ENCODE measurements at places on chromosomes 5 and 9.

DNA sequence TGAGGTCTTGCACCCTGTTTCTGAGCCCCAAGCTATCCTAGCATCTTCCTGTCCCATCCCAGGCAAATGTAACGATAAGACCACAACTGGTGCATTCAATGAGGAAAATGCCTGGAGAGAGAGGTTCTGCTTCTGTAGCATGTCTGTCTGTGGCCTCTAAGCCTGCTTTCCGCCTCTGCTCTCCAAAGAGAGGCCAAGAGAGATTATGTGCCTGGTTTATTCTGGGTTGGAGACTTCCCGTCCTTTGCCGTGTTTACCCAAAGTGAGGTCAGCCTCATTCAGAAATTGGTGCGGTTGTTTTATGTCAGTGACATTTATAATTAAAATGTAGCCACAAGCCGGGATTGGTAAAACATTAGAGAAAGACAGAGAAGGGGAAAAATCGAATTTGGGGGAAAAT lies 77.8 kb downstream of the FGF1 start:
- DNase-seq, result no peak

DNA sequence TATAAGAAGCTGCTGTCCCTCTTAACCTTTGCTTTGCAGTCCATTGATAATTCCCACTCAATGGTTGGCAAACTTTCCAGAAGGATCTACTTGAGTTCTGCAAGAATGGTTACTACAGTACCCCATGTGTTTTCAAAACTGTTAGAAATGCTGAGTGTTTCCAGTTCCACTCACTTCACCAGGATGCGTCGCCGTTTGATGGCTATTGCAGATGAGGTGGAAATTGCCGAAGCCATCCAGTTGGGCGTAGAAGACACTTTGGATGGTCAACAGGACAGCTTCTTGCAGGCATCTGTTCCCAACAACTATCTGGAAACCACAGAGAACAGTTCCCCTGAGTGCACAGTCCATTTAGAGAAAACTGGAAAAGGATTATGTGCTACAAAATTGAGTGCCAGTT lies 27.8 kb upstream of the SETD9 start:
- no peak for DNase-seq

- peak; percentile 42 for DNase-seq
Observed at GRCh38 chr9:116163293-116164055, 9.9 kb downstream of the PAPPA start.

DNA sequence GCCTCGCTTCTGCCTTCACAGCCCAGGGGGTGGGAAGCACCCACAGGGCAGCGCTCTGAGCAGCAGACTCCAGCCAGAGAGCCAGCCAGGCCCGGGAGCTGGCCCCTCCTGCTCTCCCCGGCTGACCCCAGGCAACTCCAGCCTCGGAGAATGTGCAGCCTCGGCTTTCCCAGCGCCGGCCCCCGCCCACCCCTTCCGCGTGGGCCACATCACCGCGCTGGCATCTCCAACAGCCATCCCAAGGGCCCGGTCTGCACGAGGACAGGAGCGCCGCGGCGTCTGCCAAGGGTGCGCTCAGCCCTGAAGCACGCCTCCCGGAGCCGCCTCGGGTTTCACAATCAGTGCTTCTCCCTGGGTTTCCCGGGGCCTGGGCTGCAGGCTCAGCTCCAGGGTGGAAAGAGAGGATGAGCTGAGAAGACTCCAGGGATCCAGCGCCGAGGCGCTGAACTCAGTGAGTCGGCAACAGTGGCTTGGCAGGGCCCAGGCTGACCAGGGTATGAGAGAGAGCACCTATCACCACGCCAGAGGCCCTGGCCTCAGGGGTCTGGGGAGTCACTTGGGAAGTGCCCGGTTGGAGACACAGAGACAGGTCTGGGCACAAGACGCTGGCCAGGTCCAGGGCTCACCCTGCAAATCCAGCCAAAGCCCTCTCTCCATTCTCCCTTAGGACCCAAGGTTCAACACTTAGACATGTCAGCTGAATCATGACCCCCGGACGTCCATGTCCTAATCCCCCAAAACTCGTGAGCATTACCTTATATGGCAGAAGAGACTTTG lies 79.6 kb downstream of the ADAMTS2 start:
- DNase-seq, result no peak

DNA sequence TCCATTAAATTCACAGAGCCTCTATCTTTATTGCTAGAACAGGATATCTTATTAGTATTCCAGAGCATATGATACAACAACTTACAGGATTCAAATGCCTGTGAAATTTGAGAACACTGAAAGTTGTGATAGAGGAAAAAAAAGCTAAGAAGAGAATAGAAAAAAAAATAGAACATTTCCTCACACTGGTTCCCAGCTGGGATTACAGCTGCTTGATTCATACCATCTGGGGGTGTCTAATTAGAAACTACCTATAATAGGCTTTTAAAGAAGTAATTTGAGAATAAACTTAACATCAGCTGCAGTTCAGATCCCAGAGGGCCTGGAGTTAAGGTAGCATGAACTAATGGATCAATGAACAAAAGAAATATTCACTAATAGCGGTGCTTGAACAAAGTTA lies 922.0 kb downstream of the CDH12 start:
- DNase-seq, result no peak

DNA sequence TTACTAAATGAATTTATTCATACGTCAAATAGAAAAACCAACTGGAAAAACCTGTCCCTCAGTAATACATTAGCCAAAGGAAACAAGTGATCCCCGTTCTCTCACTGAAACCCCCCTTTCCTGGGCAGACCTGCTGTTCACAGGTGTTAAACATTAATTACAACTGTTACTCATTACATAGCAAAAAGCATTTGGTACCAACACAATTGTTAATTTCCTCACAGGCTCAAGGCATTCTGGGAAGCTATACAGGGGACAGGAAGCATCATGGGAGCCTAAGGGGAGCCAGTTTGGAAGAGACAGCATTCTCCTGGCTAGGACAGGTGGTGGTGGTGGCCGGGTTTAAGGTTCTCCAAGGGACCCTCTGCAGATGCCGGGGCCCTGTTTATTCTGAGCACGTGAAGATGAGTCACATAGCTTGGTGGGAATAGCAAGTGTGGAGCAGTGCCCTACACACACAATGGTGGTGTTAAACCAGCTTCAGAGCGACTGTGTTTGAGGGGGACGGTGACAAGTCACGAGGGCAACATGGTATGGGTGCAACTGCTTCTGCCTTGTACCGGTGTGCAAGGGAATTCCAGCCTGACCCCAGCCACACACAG lies 62.6 kb upstream of the SLC25A51 start:
- no peak for DNase-seq

DNA sequence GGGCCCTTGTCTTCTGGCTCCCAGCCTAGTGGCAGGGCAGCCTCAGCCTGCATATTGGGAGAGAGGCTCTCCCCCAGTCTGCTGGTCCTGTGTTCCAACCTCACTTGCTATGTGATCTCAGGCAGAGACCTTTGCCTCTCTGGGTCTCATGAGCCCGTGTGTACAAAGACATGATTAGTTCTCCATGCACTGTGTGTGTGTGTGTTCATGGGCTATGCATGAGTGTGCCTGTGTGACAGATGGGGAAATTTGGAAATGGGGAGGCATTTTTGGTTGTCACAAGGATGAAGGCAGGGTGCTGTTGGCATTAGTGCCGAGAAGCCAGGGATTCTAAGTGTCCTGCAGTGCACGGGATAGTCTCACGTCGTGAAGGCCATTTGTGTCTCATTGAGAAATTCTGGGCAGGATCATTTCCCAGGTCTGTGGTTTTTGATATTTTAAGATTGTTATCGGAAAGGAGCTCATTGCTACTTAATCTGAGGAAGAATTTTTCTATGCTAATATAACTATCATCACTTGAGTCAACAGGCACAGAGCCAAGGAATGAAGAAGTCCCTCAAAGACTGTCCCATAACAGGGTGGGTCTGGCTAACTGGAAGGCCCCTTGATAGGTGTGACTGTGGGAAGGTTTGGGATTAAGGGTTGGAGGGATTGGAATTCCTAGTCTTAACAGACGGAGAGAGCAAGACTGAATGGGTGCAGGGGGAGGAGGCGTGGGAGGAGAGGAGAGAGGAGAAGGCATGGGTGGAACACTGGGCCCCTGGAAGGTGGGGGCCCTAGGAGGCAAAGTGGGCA lies 168.5 kb downstream of the RGS3 start:
- DNase-seq, result no peak

DNA sequence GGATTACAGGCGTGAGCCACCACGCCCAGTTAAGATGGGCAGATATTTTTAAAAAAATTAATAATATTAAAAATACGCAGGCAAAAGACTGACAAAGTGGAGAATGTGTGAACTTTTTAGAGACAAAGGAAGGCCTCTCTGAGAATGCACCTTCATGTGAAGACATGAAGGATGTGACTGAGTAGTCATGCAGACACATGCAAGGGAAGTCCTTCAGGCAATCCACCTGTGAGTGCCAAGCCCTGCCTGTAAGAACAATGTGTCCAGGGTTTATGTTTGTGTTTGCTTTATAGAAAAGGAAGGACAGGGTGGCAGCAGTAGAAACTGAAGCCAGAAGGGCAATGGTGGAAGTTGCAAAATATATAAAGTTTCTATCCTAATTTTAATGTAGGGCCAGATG lies 169.2 kb downstream of the EDIL3 start:
- DNase-seq, result no peak

- no peak for DNase-seq
Observed at GRCh38 chr9:101453776-101454570, 18.4 kb upstream of the ALDOB start.

- no peak for DNase-seq
Observed at GRCh38 chr5:102077920-102078319, 218.2 kb downstream of the SLCO4C1 start.

- DNase-seq, result no peak
Observed at GRCh38 chr5:124743602-124744169, 2.8 kb downstream of the ZNF608 start.

DNA sequence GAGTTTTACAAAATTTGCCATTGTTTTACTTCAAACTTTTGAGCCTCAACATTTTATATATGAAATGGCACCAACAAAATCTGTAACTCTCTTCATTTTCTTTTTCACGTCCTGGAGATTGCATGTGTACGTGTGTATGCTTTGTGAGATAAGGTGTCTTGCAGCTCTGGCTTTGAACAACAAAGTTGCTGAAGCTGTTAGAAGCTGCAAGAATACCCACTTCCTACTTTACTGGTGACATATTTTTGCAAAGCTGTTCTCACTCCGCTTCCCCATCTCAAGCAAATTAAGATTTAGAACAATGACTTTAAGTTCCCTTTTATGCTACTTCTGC lies 41.8 kb downstream of the FYB1 start:
- DNase-seq, result peak; percentile 87

- no peak for DNase-seq
Observed at GRCh38 chr5:54514841-54515432, 2.6 kb upstream of the SNX18 start.

GRCh38 chr9:33051144-33051543 lies 25.3 kb downstream of the SMU1 start:
- DNase-seq, result no peak

- no peak for DNase-seq
Observed at GRCh38 chr5:77744116-77744515, 32.0 kb downstream of the TBCA start.

DNA sequence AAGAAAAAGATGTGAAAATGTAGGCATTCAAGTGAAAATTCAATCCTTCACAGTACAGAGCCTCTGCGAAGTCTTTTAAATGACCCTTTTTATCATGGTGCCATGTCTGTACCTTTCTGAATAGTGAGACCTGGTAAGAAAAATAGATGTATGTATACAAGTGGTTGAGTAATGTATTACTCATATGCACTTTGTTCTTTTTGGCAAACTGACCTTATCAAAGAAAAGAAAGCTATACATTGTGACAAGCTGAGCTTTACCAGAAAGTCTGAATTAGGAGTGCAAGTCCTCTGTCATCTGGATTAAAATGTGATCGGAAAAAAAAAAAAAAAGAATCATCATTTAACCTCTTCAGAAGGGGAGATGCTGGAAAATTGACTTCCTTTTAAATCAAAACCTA lies 356.4 kb upstream of the CCNH start:
- DNase-seq, result no peak

GRCh38 chr9:136007276-136007933 lies 46.2 kb upstream of the UBAC1 start:
- no peak for DNase-seq

All from OCI-M1 (cell line).